ENCODE measurements at places on chromosomes 5 and 9.

DNA sequence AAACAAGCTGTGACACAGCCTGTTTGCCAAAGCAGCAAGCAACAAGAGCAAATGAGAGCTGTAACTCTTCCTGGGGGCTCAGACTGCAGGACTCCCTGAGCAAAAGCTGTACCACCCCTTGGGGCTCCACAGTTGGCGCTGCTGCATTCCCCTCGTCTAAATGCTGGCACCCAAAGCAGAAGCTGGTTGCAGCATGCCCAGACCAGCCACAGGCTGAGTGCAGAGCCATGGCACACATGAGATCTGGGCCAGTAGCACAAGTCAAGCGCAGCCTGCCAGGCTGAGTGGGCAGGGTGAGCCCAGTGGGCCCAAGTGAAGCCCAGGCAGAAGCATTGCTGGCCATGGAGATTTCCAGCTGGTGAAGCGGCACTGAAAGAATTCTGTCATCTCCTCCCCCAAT is 157.3 kb upstream of the GRAMD2B start:
- DNase-seq: no peak

- no peak for DNase-seq
Measured at GRCh38 chr9:109258481-109259302, 62.2 kb downstream of the EPB41L4B start.

- DNase-seq: no peak
Measured at GRCh38 chr9:18849270-18849669, 183.7 kb downstream of the SAXO1 start.

- peak; percentile 20 for DNase-seq
Measured at GRCh38 chr5:14143841-14144585, 871 bp downstream of the TRIO start.

DNA sequence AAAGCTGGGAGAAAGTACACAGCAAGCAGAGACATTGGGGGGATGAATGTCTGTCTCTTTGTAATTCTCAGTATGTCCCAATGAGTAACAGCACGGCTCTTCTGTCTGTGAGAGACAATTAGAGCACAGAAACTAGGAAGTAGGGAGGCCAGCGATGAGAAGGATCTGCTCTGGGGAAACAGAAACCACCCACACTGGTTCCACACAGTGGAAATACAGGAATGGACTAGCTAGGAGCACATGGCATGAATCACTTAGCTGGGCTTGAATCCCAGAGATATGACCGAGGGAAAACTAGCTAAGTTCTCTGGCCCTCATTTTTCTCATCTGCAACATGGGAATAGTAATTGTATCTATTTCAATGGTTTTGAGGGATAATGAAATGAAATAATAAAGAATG is 895.9 kb downstream of the TLE4 start:
- no peak for DNase-seq

- DNase-seq: no peak
Measured at GRCh38 chr5:169106911-169107706, 193.8 kb downstream of the SLIT3 start.

DNA sequence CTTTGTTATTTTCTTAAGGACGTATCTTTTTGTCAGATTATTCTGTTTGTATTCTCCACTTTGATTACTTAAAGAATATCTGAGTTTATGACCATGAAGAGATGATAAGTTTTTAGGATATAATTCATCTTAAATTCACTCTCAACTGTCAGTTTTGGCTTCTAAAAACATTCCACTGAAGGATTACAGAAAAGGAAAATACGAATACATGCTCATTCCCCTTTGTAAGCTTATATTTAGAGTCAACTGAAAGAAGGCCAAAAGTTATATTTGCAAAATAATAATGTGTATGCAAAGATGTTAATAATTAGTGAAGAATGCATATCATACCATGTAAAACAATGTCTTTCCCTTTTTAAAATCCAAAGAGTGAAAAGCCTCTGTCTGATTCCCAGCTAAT is 52.5 kb downstream of the ZNF474 start:
- DNase-seq: no peak

- no peak for DNase-seq
Measured at GRCh38 chr9:13387734-13388067, 108.2 kb upstream of the MPDZ start.

- no peak for DNase-seq
Measured at GRCh38 chr9:25255216-25255615, 423.0 kb downstream of the TUSC1 start.

- DNase-seq: no peak
Measured at GRCh38 chr9:105342147-105342505, 97.7 kb downstream of the SLC44A1 start.

DNA sequence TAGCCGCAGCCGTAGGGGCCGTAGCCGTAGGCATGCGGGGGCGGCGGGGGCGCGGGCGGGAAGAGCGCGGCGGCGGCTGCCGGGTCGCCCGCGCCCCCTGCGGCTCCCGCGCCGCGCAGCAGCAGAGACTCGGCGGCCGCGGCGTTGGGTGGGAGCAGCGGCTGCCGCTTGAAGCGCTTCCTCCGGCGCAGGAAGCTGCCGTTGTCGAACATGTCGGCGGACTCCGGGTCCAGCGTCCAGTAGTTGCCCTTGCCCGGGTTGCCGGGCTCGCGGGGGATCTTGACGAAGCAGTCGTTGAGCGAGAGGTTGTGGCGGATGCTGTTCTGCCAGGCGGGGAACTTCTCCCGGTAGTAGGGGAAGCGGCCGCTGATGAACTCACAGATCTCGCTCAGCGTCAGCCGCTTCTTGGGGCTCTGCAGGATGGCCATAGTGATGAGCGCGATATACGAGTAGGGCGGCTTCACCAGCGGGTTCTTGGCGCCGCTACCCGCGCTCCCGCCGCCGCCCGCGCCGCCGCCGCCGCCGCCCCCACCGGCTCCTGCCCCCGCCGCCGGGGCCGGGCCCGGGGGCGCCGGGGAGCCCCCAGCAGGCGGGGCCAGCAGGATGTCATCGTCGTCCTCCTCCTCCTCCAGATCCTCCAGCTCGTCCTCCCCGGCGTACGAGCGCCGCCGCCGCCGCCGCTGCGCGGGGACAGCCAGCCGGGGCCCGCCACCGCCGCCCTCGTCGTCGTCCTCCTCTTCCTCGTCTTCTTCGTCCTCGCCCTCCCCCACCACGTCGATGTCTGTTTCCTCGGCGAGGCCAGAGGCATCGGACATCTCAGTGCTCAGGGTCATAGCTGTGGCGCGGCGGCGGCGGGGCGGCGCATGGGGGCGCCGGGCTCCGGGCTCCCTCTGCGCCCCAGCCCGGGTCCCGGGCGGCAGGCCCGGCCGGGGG is 781 bp downstream of the FOXD1 start:
- peak; percentile 45 for DNase-seq

DNA sequence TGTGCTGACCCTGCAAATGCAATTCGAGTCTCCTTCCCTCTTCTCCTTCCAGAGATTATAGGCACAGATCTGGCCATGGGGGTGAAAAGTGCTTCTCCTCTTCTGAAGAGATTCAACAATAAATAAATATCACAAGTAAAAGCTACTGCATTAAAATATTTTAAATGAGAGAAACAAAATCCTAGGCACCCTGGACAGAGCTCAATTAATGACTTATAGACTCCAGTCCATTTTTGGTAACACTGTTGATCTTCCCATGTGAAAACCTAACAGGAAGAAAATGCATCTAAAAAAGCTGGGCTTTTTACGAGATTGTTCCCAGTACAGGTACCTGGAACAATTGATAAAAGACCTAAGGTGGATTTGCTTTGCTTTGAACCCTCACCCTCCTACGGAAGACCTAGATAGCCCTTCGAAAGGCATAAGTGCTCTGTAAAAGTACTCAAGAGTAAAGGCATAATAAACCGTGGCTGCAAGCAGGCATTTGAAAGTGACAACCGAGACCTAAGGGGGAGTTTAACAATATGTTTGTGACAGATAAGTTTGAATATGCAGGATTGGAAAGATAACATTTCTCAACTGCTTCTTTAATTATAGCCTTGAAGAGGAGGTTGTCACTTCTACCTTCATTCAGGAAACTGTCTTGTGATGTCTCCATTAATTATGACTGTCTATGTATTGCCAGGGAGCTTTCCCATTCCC is 29.4 kb upstream of the MED10 start:
- no peak for DNase-seq

GRCh38 chr9:136140966-136141365 is 22.3 kb upstream of the TMEM250 start:
- no peak for DNase-seq

- DNase-seq: peak; percentile 35
Measured at GRCh38 chr5:178839319-178839704, 20.4 kb upstream of the ZNF354B start.

DNA sequence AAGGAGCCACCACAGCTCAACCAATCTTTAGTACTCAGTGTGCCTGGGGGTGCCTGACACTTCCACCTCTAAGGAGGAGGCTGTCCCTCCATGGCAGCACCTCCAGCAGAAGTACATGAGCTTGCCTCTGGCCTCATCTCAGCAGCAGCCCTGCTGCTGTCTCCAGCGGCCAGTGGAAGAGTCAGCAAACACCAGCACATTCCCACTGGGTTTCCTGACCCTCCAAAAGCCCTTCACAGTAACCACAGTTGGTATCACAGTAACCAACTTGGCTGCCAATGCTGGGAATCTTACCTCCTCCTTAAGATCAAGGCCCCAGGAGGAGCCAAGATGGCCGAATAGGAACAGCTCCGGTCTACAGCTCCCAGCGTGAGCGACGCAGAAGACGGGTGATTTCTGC is 29.4 kb downstream of the FSTL4 start:
- DNase-seq: no peak

All from activated naive CD4-positive, alpha-beta T cell treated with Interleukin-2 at 50 U/mL for 16 hours (primary cell).